GM12891 (cell line): ENCODE measurements at places on chromosomes 13 and 19.
A peak's percentile ranks its signal among the peaks of the same experiment; 100 is the strongest.

DNA sequence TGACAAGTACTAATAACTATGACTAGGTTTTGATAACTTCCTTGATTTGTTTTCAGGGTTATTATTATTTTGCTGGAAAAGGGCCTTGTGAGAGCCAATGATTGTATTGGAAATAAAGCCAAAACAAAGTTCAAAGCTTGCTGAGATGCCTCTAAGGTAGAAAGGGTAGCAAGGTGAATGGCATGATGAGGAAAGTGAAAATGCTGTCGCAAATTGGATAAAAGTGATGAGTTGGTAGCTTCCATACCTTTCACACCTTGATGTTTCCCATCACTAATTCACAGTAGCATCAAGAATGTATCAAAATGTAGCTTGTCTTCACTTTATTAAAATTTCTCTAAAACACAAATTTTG lies 259.4 kb downstream of the FGF14 start:
- DNase-seq = no peak

- no peak for DNase-seq
These were observed 2.0 kb downstream of the NFIC start for GRCh38 chr19:3368441-3368795.

DNA sequence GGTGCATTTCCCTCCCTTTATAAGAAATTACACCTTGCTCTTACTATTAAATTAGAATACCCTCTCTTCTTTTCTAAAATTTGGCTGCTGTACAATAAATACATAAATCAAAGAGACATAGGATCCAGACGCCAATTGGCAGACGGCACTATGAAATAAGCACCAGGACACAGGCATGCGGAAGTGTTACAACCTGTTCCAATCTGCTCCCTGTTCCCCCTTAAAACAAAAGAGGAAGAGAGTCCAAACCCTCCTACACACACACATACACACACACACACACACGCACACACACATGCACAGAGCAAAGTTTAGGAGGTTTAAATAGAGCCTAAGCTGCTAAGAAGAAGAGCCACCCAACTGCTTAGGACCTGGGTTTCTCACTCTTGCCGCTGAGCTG lies 75.6 kb upstream of the ZNF507 start:
- no peak for DNase-seq

DNA sequence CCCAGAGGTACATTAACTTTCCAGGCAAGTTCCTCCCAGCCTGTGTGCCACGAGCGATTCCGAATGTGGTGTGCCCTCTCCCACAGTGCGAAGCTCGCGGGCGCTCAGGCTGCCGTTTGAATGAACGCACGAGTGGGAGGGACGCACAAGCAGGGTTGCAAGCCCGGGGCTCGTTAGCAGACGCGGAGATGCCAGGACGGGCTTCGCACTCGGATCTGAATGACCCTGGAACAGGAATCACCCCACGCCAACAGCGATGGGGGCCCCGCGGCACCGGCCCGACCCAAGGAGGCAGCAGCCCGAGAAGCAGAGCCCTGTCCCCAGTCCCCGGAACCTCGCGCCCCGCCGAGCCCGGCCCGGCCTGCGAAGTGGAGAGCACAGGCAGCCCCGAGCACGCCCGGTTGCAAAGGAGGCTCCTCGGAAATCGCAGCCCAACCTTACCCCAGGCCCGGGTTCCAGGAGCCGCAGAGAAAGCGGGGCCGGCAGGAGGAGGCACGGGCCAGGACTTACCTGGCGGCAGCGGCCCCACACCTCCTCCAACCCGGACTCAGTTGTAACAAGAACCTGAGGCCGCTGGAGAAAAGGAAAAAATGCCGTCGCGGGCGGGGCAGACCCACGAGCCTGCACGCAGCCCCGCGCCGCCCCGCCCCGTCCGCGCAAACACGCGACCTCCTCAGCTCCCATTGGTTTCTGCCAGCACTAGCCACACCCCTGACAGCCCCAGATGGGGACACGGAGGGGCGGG lies at the start of gene SLC25A30:
Gene SLC25A30 (minus strand): TSS at position 584 of the 745 bp plus-strand sequence. CDS start 6,948 bp downstream, outside the sequence.
- DNase-seq = peak; percentile 74

DNA sequence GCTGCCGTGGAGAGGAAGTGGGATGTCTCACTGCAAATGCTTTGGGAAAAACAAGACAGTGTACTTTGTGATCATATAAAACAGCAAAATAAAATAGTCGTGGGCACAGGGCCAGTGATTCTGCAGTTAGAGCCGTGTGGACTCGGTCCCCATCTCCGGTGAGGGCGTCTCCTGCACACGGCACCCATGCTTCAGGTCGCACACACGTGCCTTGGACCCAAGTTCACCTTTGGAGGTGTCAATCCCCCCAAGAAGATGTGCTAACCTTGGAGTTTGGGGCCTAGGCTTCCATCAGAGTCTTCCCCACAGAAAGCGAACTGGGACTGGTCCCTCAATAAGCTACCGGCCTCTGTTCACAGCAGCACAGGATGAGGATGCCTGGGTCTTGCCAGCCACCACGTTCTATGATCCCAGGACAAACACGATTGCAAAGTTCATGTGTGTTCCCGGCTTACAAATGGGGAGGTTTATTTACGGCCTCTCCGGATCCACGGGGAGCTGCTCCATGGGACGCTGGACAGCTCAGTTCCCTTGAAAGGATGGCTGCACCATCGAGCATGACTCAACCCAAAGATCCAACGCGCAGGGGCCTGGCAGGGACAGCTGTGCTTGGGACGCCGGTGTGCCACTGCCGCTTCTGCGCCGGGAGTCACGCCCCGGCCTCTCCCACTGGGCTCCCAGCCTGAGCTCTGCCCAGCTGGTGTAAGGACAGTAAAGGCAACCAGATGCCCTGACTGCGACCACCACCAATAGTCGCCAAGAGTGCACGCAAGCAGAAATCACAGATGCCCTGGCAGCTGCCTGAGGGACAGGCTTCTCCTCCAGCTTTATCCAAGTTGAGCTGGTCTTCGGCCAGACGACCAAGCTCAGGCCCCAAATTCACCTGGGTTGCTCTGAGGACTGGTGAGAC lies 8.6 kb downstream of the GAS6 start:
- no peak for DNase-seq

DNA sequence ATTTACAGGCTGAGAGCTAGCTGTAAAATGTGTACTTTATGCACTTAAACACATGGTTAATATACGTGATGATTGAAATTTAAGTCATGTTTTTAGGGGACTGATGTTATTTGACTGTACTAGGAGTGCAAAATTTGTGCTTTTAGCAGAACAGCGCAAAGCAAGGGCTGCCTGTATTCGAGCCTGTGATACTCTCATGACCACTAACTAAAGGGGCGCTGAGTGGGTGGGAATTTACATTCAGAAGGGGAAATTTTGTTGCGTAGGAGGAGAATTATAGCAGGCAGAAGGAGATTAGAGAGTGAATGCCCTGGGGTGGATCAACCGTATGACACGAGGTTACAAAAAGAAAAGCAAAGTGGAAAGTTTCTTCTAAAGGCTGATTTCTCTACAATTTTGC lies 271.8 kb upstream of the HTR2A start:
- DNase-seq = no peak

GRCh38 chr19:46470376-46470775 lies 987 bp downstream of the PNMA8A start:
- DNase-seq = no peak

DNA sequence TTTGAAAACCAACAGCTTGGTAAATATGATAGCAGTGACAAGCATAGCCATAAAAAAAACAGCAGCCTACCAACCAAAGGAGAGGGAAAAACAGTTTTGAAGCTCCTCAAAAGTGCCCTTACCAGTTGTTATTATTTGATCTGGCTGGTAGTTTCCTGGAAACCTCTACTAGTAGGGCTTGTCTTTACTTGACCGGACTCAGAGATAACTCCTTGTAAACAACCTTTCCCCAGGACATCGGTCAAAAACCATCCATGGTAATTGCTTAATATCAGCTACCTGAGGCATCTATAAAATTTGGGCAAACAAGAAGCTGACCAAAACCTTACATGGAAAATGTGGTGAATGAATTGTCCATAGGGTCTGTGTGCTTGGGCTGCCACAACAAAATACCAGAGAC lies 210.9 kb downstream of the FGF14 start:
- DNase-seq = no peak

- no peak for DNase-seq
These were observed 1.9 kb downstream of the SAFB start for GRCh38 chr19:5624741-5625278.

GRCh38 chr19:38245826-38246498 lies 10.2 kb downstream of the PPP1R14A start:
- no peak for DNase-seq

- DNase-seq = peak; percentile 8
These were observed 17.3 kb upstream of the ZNF14 start for GRCh38 chr19:19749908-19750841.

- no peak for DNase-seq
These were observed 5.1 kb upstream of the GTF3A start for GRCh38 chr13:27419328-27419727.

- DNase-seq = no peak
These were observed 108.7 kb downstream of the DPF1 start for GRCh38 chr19:38115271-38115802.

DNA sequence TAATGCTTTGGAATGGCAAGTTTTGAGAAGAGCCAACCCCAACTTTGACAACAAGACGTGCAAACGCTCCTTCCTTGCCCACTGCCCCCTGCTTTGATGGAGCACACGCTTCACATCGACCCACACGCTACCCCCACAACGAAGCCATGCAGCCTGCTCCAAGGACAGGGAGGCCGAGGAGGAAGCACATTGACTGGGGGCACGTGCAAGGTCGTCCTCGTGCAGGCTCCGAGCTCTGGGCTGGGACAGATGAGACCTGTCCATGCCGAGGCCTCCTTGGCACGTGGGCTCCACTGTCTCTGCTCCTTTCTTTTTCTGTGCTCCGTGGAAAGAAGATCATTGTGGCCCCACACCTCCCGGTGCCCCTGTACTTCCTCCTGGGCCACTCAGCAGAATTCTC lies 309.0 kb downstream of the TEX29 start:
- no peak for DNase-seq

- DNase-seq = no peak
These were observed 17.5 kb upstream of the HS6ST3 start for GRCh38 chr13:96072392-96072791.

DNA sequence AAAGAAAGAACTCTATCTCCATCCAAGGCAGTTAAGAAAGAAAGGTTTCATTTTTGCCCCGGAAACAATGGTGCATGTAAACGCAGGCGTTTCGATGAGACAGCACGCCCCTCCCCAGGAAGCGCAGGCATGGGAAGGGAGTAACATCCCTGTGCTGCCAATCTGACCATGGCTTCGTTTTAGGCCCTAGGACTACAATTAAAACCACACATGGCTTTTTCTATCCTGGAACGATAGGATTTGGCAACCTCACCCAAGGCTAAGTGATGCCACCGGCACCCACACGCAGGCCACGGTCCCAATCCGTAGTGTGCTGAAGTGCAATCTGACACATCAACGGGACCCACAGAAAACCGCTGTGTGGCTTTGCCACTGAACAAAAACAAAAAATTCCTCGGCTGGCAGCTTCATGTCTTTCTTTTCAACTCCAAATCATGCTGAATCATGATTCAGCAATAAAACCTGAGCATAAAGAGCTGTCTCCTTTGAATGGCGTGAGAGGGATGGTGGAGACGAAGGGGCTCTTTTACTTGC lies 24.2 kb downstream of the RANBP3 start:
- no peak for DNase-seq

DNA sequence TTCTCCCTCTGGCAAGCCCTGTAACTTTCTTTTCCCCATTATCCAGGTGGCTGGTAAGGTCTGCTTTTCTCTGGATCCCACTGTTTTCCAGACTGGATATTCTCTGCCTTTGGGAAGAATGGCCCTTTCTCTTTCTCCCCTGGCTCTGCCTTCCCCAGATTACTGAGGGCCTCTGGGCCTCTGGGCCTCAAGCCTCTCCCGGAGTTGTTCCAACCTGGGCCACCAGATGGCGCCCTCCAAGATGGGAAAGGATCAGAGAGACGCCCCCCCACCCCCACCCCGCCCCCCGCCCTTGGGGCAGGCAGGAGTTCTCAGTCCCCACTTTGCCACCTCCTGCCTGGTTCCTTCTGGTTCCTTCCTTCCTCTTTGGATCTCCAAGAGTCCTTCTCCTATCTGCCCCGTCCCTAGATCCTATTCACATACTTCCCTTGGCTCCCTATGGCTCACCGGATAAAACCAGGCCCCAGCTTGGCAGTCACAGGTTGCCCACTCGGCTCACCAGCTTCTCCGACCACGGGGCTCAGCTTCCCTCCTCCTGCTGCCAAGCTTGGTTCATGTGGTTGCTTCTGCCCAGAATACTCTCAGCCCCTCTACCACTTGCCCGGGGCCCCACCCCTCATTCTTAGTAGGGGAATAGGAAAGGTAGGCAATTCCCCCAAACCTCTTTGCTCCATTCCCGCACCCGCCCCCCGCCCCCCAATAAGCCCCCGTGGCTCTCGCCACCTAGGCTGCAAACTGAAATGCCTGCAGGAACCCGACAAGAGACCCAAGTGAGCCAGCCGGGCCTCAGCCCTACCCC lies 13.1 kb downstream of the EPS8L1 start:
- peak; percentile 80 for DNase-seq

GRCh38 chr13:113562085-113562749 lies 22.3 kb upstream of the TFDP1 start:
- peak; percentile 68 for DNase-seq

- DNase-seq = peak; percentile 92
These were observed 46.7 kb downstream of the GAS6 start for GRCh38 chr13:113816946-113817859.

DNA sequence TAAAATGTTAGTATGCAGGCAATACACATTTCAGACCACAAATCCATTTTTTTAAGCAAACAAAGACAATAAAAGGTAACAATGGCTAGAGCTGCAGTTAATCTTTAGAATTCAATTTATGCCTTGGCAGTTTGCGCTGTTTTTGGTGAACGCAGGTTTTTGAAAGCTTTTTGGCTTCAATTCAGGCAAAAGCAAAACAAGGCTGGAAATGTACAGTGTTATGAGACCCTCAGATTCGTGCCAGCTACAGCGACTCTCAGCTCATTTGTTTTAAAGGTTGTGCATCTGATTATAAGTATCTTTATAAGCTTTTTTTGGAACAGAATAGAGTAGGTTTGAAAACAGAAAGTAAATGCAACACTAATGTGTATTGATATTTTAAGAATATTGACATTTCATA lies 63.6 kb upstream of the SOX1 start:
- no peak for DNase-seq

GRCh38 chr13:94999871-95000270 lies 287.5 kb upstream of the SOX21 start:
- DNase-seq = no peak

- no peak for DNase-seq
These were observed 37.6 kb downstream of the ARHGEF18 start for GRCh38 chr19:7386308-7386707.

GRCh38 chr19:48279747-48280146 lies 9.9 kb downstream of the ZNF114 start:
- no peak for DNase-seq

GRCh38 chr13:67841071-67841470 lies 610.9 kb upstream of the PCDH9 start:
- DNase-seq = no peak

DNA sequence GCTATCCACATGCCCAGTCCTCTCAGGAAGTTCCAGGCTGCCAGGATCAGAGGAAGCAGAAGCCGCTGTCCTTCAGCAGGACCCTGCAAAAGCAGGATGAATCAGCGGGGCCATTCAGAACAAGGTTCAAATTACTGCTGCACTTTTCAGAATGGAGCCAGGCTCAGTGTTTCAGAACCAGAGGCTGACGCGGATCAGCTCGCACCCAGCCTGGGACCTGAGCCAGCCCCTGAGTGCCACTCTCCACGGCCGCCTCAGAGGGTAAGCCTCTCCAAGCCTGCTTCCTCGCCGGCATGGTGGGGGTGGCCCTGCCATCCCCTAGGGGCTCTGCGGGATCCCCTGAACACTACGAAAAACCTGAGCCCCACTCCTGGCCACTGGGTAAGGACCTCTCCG lies 24.7 kb downstream of the RASA3 start:
- DNase-seq = no peak
